ENCODE measurements at places on chromosomes 1 and 21.

GRCh38 chr1:204080163-204080903 is 7.4 kb downstream of the SOX13 start:
- no peak for DNase-seq

- peak; percentile 73 for DNase-seq
Measured at GRCh38 chr1:202189001-202189790, 4.4 kb upstream of the LGR6 start.

DNA sequence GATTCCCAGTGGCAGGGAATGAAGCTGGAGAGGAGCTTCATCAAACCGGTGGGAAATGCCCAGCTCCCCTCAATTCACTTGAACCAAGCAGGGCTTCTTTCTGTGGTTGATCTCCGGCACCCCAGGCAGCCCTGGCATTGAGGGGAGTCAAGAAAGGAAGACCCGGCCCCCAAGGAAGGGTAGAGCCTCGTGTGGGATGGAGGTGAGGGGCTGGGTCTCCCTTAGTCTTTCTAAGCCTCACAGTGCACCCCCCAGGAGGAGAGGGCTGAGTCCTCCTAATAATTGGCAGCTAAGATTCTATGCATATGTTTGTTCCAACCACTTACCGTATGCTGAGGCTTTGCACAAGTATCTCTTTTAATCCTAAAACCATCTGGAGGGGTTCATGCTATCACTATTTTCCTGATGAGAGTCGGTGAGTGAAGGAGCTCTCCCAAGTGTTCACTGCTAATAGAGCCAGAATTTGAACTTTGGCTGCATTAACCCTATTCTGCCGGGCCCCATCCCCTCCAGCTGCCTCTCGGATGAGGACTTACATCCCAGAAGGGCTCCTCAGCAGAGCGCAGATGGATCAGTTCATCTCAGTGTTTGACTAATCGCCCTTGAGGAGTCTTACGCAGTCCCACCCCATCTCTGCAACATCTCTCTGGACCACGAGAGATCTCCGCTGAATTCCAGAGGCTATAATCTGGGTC is 33.1 kb upstream of the TMEM51 start:
- no peak for DNase-seq

GRCh38 chr1:181812208-181812607 is 249.3 kb downstream of the ZNF648 start:
- DNase-seq, result no peak

- DNase-seq, result no peak
Measured at GRCh38 chr1:59318271-59318860, 21.5 kb downstream of the FGGY start.

DNA sequence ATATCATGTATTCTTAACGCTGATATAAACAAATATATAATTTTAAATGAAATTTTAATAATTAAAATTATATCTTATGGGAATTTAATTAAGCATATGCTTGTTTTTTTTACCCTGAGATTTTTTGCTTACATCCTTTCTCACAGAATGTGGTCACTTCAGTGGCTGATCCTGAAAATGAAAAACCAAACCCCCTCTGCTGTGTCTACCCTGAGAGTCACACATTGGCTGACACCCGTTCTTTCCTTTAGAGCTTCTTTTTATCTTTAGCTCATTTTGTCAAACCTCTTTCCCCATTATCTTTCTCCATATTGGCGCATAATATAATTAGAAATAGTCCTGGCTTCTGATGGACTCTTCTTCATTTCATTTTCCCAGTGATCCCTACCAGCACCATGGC is 10.8 kb upstream of the CACYBP start:
- DNase-seq, result no peak

GRCh38 chr1:66778266-66778665 is 22.8 kb downstream of the INSL5 start:
- DNase-seq, result no peak

DNA sequence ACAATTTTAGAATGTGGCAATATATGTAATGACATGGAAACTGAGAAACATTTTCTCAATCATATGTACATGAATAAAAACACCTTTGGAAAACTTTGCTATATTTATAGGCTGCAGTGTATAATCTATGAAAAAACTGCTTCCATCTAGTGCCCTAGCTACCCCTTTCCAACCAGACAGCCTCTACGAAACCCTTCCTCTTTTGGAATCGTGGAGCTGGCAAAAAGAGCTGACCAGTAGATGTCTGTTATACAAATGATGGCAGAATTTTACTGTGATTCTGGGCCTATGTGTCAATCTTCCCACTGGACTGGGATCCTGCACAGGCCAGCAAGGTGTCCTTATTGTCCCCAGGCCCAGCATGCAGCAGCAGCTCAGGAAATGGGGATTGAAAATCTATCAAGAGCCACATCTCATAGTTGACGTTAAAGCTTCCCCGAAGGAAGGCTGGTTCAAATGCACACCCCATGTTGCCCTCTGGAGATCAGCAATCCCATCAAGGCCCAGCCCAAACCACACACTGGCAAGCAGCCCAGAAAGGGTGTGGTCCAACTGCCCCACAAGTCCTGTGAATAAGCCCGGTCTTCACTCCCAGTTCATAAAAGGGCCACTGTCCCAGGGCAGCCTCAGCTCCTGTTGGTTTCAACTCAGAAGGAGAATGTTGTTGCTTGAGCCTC is 8.8 kb upstream of the FAM20B start:
- no peak for DNase-seq

DNA sequence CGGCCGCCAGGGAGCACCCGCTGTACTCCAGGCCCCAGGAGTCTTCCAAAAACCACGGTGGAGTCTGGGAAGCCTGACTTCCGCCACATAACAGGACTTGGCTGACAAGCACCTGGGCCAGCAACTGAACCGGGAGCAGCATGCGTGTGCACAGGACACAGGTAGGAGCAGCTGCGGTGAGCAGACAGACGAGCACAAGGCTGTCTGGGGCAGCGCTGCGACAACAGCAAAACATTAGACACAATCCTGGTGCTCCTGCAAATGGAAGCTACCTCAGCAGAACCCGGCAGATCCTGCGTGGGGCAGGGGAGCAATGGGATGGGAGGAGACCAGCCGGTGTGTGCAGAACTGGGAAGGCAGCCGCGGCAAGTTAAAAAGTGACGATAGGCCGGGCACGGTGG is 80.4 kb downstream of the NPHP4 start:
- no peak for DNase-seq

- no peak for DNase-seq
Measured at GRCh38 chr1:53511933-53512806, 53.0 kb downstream of the DMRTB1 start.

DNA sequence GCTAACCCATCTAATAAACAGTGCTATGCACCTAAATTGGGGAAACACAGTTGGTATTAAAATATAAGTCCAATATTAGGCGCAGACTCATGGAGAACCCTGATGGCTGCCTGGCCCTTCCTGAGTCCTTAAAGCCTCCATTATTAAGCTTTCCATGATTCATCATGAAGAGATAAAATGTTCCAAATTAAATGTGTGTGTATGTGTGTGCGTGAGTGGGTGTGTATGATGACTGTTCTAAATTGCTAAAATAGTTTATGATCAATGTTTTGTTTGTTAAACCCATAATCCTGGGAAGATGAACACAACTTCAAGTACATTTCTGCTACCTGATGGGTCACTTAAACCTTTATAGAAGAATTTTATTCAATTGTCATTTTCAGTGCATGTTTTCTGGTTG is 6.3 kb upstream of the RBBP5 start:
- no peak for DNase-seq

- DNase-seq, result no peak
Measured at GRCh38 chr1:245118806-245119205, 36.0 kb upstream of the KIF26B start.

DNA sequence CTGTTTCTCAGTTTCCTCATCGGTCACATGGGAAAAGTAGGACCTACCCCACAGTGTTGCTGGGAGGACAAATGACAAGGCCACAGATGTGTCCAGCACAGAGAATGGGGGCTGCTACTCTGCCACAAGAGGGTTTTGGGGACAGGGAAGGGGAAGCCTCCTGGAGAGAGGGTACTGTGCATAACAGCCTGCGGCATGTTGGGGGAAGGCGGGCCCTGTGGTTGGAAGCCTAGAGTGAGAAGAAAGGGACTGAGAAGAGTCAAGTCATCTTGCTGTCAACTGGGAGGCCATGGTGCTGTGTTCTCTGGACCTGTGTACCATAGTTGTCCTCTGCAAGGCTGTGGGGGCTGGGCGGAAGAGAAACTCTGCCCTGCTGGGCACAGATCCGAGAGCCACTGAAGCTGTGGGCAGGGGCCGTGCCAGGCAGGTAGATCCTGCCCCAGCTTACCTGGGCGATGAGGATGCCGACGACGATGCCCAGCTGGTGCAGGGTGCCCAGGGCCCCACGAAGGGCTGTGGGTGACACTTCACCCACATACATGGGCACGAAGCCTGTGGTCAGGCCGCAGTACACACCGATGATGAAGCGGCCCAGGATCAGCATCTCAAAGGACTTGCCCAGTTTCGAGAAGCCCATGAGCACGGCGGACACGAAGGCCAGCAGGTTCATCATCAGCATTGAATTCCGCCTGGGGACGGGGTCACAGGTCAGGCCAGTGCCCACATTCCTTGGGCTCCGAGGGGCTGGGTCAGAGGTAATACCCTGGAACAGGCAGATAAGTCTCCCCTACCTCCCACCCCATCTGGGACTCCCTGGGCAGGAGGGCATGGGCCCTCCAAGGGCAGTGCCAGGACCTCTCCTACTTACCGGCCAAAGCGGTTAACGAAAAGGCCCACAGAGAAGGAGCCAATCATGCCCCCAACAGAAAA is 28.2 kb downstream of the SLC2A1 start:
- no peak for DNase-seq

DNA sequence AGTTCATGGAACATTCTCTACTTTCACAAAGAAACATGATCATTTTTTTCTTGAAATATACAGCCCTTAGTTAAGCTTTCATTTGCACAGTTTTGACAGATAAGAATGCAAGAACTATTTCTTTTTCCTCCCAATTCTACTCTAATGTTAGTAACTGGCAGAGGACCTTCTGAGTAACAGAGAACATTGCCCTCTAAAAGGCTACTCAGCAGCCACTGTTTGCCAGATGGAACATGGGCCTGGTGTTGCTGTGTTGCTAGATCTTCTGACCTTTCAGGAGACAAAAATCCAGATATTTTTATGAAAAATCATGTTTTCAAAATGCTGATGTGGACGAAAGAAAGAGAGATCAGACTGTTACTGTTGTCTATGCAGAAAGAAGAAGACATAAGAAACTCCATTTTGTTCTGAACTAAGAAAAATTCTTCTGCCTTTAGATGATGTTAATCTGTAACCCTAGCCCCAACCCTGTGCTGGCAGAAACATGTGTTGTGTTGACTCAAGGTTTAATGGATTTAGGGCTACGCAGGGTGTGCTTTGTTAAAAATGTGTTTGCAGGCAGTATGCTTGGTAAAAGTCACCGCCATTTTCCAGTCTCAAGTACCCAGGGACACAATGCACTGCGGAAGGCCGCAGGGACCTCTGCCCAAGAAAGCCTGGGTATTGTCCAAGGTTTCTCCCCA is 2.9 kb upstream of the PRDX6 start:
- DNase-seq, result no peak

- no peak for DNase-seq
Measured at GRCh38 chr1:226682871-226683814, 55.9 kb downstream of the ITPKB start.

- DNase-seq, result no peak
Measured at GRCh38 chr1:203586496-203587081, 40.0 kb upstream of the ATP2B4 start.

- DNase-seq, result no peak
Measured at GRCh38 chr1:233485385-233485784, 128.5 kb upstream of the KCNK1 start.

GRCh38 chr1:59561796-59562195 is 253.0 kb upstream of the HOOK1 start:
- DNase-seq, result no peak

DNA sequence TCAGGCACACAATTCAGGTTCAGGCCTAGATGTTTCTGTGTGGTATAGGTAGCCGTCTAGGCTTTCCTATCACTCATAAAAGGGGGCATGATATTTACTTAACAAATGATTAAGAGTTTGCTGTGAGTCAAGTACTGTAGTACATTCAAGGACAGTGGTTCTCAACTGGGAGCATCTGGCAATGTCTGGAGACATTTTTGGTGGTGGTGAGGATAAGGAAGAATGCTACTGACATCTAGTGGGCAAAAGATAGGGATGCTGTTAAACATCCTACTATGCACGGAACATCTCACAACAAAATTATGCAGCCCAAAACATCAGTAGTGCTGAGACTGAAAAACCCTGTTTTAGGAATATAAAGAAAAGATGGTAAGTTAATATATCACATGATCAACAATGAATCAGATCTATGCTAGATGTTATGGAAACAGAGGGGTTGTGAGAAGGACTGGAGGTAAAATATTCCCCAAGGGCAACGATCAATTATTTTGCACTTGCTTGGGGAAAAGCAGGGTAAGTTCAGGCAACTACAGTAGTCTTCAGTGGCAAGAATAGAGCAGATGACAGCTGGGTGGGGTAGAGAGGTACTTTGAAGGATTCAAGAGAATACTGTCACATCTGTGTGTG is 4.9 kb downstream of the DNTTIP2 start:
- no peak for DNase-seq

DNA sequence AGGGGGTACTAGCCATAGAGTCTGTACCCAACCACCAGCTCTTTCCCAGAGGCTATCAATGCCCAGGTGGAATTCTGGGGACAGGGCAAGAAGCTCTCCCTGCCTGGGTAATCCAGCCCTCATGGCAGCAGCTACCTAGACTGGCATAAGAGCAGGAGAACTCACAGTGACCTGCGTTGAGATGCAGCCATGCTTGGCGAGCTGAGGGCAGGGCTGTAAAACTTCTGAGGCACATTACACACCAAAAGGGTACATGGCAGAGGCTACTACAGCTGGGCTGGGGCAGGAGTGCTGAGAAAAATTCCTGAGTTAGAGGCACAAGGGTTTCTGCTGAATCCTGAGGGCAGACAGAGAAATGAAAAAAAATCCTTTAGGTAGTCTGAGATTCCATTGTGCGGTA is 927.9 kb upstream of the B3GALT2 start:
- DNase-seq, result no peak

DNA sequence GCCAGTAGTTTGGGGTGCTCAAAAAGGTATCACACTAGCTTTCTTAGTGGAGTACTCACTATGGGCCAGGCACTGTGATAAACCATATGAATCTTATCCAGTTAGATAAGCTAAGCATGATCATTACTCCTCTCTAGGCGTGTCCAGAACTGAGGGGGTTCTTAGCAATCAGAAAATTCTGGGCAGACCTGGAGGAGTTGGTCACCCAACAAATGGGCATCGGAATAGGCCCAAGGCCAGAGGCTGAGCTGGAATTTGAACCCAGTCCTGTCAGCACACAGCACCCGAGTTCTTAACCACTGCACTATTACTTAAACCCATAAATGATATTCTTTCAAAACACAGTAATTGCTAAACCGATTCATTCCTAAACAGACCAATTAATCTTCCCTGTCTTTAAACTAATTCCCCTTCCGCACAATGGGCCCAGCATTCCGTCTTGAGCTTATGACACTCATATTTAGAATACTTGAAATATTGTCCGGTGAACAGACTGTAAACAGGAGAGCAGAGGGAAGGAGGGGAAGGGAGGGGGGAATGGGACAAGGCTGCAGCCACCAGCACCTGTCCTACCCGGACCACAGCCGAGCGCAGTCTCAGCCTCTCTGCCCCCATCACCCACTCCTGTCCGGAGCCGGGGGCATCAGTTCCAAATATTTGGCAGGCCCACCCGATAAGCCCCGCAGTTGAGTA is 113.0 kb upstream of the GADD45A start:
- no peak for DNase-seq

- DNase-seq, result no peak
Measured at GRCh38 chr1:113282008-113282892, 108.1 kb upstream of the MAGI3 start.

- no peak for DNase-seq
Measured at GRCh38 chr1:12565094-12565965, 52.7 kb downstream of the DHRS3 start.
